GM23248 (cell line): ENCODE measurements at places on chromosomes 7 and 10. TPM values are rescaled to one million over a fixed set of nuclear protein-coding genes. Genes with fewer than 3 reads are reported as not detected.

The DOCK1 gene
- 39.1 and 45.6 TPM in 2 replicates for total RNA-seq

The KLF14 gene
- total RNA-seq = 0.11 TPM in 1 of 2 replicates, not detected in the other

DNA sequence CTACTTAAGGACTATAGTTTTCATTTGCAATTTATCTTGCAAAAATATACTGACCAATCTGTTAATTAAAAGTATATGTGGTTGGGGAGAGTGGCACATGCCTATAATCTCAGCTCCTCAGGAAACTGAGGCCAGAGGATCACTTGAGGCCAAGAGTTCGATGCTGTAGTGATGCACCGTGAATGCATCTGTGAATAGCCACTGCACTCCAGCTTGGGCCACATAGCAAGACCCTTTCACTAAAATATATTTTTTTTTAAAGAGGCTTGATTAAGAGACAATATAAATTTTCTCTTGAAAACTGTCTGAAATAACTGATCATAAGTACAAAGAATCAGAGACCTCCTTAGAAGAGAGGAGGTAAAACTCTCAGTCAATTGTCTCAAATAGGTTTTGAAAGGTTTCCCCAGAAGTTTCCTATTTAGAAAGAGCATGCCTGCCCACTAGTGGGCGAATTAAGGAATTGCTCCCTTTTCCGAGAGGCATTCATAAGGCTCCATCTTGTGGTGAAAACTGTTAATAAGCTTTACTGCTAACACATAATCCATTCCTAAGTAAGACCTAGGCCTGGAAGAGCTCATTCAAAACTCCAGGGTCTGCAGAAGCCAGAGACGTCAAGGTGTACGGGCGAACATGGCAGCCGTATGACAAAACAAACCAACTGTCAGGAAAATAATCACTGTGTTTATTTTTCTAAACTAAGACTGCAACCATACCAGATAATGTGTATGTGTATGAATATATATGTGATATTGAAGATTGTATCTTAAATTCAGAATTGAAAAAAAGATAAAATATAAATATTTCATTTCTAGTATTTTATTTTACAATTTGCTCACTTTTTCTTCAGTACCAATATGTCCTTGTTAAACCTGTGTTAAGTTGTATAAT, 6.8 kb upstream of the TAS2R40 start:
- DNase-seq = peak; percentile 87

DNA sequence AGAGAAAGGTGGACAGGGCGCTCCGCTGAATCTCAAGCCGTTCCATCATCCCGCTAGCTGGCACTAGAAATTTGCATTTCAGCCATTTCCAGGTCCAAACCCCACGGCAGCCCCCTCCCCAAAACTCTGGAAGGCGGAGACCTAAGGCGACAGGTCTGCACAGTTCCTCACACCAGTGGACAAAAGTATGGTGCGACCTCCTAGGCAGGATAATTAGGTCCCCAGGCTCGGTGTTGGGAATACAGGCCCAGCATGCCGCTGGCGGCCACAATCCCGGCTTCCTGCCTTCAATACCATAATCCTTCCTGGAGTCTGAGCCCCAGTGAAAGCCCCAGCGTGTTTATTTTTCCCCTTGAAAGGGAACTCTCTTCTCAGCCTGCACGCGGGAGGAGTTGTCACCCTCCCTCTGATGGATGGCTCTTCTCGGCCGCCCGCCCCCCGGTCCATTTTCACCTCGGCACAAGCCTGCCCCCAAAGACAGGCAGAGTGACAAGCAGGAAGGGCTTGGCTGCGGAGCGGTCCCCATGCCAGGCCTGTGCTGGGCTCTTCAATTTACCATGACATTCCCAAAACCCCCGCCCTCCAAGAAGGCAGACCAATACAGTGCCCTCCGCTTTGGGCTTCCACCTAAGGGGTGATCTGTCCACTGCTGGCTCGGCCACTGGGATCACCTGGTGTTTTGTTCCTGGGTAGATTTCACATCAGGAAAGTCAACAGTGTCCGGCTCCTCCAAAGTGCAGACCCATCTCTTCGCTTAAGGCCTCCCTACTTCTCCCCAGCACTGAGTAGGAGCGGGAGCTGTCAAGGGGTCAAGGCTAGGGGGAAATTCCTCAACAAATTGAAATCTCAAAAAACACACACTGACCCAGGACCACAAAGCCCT, 2.2 kb downstream of the FGFR2 start:
- no peak for DNase-seq

DNA sequence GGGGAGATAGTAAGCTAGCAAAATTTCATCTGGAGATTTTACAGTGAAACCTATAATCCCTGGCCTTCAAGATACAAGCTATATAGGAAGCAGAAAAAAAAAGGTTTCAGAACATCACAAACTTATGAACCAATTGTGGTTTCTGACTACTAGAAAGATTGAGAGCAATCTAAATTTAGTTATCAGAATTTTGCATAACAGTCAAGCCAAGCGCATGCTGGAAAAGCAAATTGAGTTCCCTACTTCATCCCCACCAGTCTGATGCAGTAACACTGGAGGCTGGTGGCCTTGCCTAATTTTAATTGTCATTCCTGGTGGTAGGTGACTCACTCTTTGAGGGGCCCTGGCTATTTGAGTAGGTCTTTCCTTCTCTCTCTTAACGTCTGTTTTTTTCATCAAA, 46.3 kb upstream of the ELMO1 start:
- no peak for DNase-seq

GRCh38 chr10:90447831-90448230, 410.0 kb downstream of the HTR7 start:
- DNase-seq = no peak

- peak; percentile 10 for DNase-seq
Observed at GRCh38 chr10:122102869-122103525, 114.0 kb downstream of the TACC2 start.

- peak; percentile 35 for DNase-seq
Observed at GRCh38 chr10:5940807-5941218, 36.5 kb downstream of the IL15RA start.

DNA sequence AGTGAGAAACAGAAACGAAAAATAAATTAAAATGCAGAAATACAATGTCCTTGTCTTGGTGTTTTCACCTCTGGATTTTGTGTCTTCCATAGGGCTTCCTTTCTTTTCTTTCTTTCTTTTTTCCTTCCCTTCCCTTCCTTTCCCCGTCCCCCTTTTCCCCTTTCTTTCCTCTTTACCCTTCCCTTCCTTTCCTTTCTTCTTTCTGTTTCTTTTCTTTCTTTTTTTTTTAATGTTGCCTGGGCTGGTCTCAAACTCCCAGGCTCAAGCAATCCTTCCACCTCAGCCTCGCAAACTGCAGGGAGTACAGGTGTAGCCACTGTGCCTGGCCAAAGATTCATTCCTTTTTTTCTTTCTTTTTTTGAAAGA, 8.8 kb downstream of the ZNF853 start:
- no peak for DNase-seq
